GM23248 (cell line): ENCODE measurements at places on chromosomes 2 and 18. TPM values are rescaled to one million over a fixed set of nuclear protein-coding genes. Genes with fewer than 3 reads are reported as not detected.

Gene PROM2
- total RNA-seq, result 0.22 TPM in 1 of 2 replicates, not detected in the other

Gene ANKRD30BL
- not detected in 2 replicates for total RNA-seq

Gene SERPINB13
- total RNA-seq, result not detected in 2 replicates

GRCh38 chr2:214577769-214578168 is 166.9 kb downstream of the VWC2L start:
- DNase-seq, result peak; percentile 2

Gene SERPINB8
- total RNA-seq, result 21.2 and 25.3 TPM in 2 replicates

Gene HMSD
- total RNA-seq, result not detected in 2 replicates

Gene SEPTIN2
- 480 and 499 TPM in 2 replicates for total RNA-seq

GRCh38 chr2:222703886-222704285 is 32.4 kb downstream of the MOGAT1 start:
- DNase-seq, result peak; percentile 71

DNA sequence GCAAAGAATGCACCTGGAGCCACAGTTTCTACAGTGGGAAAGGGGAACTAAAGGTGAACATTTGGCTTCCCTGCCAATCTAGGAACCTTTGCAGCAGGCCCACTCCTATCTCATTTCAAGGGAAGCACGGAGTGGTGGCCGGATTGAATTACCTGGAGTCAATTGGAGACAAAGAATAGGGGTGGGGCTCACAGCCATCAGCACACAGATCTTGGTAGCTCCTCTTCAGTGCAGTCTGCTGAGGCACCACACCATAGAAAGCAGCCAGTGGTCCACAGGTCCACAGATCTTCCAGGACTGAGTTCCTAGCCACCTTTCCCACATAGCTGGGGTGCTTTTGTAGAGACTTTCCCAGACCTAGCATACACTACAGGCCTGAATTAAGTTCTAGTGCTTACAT is 43.5 kb upstream of the NXPH2 start:
- DNase-seq, result no peak

GRCh38 chr18:49112031-49112430 is 161.3 kb upstream of the SMAD7 start:
- no peak for DNase-seq

GRCh38 chr2:11753886-11754699 is 7.7 kb downstream of the LPIN1 start:
- DNase-seq, result peak; percentile 79

DNA sequence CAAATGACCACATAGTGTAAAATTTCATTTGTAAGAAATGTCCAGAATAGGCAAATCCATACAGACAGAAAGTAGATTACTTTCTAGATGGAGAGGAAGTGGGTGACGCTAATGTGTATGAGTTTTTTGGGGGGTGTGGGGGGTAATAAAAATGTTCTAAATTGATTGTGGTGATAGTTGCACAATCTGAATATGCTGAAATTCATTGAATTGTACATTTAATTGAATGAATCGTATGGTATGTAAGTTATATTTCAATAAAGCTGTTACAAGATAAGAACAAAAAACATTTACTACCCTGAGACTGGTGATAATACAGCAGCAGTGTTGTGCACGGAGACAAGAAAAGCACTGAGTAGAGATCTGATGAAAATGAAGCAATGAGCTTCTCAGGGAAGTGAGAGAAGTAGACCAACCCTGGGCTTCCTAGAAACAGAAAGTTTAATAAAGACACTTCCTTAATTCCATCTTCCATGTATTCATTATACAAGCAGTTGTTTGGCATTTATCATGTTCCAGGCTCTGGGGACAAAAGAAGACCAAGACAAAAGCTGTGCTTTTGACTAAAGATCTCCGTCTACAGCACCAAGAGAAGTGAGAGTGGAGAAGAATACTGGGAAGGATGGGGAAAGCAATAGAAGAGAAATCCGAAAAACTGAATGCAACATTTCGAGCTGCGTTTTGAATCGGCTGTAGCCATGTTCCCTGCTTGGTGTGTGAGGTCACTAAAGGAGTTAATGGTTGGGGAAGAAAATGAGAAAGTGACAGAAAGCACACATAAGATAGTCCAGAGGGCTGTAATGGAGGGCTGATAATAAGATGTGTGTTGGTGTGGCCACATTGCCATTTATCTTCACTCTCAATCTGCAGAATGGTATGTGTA is 1.8 kb upstream of the PDE11A start:
- DNase-seq, result peak; percentile 35

Gene TMEM200C
- total RNA-seq, result not detected in 2 replicates

- DNase-seq, result peak; percentile 49
These were observed 550.2 kb upstream of the SETBP1 start for GRCh38 chr18:44130376-44130942.

DNA sequence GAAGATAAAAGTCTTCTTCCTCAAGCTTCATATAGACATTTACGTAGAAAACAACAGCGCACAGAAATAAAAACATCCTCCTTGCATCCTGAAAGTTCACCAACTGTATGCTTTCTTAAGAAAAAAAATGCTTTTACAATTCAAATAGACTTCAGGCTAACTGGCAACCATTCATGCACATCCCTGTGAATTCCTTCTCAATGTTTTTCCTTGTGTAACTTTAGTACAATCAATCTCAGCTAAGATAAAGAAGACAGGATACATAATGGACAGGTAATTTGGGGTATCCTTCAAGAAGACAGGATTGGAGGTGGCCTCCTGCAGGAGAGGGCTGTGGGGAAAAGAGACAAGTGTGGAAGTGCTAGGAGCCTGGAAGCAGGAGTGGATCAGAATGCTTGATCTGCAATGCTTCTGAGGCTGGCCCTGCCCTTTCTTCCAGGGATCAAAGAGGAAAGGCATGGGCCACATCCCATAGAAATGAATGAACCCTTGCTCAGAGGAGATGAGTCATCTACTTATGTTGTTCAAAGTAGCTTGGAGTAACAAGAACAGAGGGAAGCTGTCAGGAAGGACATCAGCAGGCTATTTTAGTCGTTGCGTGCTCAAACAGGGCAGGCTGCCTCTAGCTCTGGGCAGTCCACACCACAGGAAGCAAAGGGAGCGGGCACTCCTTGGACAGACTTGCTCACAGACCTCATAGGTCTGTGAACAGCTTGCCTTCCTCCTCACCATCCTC is 126.6 kb downstream of the TMEM131 start:
- peak; percentile 93 for DNase-seq

DNA sequence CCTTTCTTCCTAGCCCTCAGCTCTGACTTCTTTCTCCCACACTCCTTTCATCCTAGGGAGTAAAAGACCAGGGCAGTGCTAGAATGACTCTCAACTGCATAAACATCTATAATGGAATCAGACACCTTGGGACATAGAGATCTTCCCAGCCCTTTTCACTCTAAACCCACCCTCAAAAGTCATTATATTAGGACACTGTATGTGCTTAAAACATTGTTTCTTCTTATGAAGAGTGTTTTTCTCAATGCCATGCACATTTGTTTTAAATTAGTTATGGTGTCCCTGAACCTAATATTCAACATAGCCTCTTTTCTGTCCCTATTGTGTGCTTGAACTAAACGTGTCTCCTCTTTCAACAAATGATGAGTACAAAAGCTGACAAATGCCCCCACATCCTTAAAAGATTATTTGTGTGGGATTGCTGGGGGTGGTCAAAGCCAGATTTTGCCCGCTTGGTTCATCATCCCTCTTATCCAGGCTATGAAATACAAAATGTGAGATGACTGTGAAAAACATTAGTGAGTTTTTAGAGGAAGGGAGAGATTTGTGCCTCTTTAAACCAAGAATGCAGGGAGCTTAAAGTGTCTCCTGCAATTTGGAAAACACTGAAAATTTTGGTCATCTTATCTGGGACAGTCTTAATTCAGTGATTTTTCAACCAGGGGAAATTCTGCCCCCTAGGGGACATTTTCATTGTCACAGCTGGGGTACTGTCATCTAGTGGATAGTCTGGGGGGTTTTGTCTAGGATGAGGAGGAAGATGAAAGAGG is 29.0 kb downstream of the SERPINB5 start:
- DNase-seq, result peak; percentile 53
